ENCODE measurements at places on chromosomes 7 and 10.

- DNase-seq: no peak
Observed at GRCh38 chr10:131207176-131207575, 104.3 kb downstream of the TCERG1L start.

GRCh38 chr10:132421847-132422751, 25.1 kb downstream of the PWWP2B start:
- DNase-seq: no peak

- no peak for DNase-seq
Observed at GRCh38 chr10:38118072-38118807, 24.1 kb downstream of the ZNF37A start.

DNA sequence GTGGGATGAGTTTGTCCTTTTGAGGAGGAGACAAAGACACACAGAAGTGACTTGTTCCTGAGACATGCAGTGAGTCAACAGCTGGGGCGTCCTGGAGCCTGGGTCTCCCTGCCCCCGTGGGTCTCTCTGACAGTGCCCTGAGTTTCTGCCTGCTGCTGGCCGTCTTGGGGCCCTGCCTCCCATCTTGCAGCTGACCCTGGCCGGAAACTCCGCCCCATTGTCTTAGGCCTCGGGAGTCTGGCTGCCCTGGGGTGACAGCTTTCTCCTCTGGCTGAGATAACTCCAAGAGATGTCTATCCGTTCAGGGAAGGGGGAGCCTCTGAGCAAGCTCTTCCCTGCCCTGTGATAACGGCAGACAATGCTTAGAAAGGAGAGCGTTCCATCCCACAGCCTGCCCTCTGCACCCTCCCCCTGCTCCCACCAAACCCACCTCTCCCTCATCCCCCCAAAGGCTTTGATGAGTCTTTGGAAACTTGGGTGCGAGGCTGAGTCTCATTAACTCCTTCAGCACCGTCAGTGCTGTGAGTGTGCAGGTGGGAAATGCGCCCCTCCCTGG, 69.5 kb upstream of the PODXL start:
- DNase-seq: no peak

GRCh38 chr7:116616555-116617059, 55.4 kb upstream of the MET start:
- DNase-seq: no peak

DNA sequence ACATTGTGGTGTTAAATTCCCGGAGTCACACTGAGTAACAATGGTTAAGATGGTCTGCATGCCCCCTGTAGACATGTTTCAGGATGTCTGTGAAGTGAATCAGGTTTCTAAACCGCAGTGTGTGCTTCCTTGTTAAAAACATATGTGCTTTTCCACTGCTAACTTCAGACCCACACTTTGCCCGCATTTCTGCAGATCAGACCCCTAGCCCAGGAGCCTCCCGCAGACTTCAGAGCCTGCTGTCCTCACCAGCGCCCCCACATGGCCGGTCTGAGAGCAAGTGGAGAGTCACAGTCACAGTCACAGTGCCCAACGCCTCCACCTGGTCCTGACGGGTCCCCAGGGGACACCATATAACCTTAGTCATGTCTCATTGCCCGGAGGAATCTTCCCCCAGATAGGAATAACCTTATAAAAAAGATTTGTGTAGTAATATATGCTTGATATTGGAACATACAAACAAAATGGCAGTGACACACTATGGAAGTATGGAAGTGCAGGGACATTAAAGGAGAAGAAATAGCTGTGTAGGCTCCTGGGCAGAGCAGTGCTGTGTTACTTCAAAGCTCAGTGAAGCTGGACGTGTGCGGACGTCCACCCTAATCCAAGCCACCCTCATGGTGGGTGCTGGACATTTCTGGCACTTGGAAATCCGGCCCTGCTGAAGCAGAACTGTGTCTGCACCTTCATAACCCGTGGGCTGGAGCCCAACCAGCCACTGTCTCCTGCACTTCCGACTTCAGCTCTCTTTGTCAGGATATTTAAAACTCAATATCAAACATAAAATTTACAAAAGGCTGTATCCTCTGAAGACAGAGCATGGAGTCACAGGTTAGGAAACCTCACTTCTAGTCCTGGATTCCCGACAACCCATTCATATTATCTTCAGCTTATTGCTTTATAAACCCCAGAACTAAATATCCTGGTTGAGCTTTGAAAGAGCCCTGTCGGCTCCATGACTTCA, 29.0 kb downstream of the GSTO2 start:
- no peak for DNase-seq

DNA sequence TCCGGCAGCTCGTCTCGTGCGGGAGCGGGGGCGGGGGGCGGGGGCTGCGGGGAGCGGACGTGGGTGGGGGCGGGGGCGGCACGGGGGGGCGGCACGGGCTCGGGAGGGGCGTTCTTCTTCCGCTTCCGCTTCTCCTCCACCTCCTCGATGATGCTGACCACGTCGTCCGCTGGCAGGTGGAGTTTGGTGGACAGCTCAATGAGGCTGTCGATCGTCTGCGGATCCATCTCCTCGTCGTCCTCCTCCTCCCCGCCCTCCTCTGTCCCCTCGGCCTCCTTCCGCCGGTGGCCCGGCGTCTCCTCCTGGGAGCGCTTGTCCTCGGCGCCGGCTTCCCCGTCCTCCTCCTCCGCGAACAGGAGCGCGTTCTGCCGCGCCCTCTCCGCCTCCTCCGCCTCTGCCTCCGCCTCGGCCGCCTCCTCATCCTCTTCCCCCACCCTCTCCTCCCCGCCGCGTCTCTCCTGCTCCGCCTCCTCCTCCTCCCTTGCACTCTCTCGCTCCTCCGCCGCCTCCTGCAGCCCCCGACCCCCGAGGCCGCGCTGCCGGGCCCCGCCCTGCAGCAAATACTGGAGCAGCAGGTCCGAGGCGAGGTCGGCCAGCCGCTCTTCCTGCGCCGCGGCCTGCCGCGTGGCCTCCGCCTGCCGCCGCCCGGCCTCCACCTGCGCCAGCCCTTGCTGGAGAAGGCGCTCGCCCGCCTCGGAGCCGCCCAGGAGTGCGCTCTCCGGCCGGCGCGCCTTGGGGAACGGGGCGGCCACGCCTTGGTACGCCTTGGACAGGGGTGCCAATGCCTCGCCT, 1.9 kb downstream of the VGF start:
- DNase-seq: no peak

DNA sequence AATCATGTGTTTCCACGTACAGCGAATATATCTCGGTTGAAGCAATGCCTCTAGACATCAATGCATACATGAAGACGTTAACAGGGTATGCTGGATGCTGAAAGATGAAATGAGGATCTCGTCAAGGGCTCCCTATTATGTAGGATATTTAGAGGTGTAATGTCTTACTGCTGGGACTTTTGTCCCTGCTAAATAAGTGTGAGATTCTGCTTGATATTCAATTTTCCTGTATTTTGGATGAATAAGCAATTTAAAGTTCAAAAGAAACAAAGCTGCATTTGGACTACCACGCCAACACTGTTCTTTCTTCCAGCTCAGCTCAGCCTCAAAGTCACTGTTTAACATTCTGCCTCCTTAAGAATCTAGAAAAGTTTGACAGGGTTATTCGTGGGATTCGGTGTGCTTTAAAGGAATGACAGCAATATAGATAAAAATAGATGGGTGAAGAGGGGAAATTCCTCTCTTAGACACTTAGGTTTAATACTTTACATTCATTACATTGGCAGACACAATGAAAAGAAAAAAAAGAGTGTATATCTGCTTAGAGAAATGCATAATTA, 110.1 kb upstream of the RHEB start:
- no peak for DNase-seq

DNA sequence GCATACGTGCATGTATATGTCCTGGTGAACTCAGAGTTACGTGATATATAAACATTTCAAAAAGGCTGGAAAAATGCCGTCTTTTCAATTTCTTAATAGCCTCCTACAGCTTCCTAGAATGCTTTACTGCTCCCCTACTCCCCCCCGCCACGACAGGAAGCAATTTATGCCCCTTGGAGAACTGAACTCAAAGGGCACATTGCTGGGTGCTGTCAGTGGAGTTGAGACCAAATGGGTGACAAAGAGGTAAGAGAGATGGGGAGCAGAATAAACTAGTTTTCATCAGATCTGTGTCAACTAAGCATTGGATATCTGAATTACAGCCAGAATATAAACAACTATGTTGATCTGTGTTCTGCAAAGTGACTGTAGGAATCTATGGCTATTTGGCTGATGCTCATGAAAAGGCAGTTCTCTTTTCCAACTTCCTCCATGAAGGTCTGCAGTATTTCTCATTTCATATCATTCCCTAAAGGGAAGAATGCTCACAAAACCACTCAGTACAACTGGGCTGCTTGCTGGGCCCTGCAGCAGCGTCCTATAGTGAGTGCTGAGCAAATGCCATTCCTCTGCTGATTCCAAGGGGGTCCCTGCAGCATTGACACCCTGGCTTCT, 171.3 kb upstream of the HPS1 start:
- no peak for DNase-seq

GRCh38 chr7:106367018-106367420, 82.2 kb upstream of the NAMPT start:
- DNase-seq: peak; percentile 29

DNA sequence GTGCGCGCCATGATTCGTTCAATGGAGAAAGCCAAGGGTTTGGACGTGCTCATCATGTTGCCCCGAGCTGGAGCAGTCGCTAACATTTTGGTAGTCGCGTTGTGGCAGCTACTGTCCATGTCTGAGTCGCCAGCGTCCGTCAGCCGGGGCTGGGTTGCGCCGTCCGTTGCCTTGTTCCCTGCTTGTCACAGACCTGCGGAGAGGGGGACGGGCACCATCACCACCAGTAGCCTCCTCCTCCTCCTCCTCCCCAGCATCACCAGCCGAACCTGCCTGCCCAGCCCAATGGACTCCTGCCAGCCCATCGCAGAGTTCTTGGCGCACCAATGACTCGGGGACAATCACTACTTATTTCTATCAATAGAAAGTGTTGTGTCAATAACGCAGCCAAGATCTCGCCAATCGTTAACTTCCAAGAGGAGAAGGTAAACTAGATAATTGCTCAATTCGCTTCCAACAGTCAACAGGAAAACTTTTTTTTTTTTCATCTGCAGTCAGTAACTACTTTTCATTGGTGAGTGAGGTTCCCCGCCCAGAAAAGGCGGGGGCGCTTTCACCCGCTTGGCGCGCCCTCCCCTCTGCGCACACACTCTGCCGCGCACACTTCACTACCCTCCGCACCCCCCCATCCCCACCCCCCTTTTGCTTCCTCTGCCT, at the start of gene FEZF1:
Gene FEZF1 (minus strand): TSS at position 432 of the 657 bp plus-strand sequence. CDS start 313 bp downstream, at position 119.
- DNase-seq: no peak

GRCh38 chr10:20535897-20536881, 360.9 kb downstream of the NEBL start:
- no peak for DNase-seq

All from GM10248 (cell line).